Cortex of kidney (tissue), 1 donor: ENCODE measurements at places on chromosomes 6 and 20.

DNA sequence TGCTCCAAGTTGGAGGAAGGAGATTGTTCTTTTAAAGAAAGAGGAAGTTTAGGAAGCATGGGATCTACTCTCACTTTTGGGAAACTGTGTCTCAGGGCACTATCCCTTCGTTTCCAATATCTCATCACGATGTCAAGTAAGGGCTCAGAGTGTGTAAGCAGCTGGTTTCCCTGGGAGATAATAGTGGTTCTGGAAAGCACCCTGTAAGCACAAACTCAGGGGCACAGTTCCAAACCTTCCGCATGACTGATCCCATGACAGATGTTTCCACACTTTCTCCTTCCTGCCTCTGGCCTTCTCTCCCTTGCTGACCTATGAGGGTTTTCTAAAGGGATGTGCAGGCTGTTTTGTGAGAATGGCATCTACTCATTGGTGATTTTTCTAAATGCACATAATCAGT lies 33.9 kb downstream of the ADTRP start:
- no peak for DNase-seq

DNA sequence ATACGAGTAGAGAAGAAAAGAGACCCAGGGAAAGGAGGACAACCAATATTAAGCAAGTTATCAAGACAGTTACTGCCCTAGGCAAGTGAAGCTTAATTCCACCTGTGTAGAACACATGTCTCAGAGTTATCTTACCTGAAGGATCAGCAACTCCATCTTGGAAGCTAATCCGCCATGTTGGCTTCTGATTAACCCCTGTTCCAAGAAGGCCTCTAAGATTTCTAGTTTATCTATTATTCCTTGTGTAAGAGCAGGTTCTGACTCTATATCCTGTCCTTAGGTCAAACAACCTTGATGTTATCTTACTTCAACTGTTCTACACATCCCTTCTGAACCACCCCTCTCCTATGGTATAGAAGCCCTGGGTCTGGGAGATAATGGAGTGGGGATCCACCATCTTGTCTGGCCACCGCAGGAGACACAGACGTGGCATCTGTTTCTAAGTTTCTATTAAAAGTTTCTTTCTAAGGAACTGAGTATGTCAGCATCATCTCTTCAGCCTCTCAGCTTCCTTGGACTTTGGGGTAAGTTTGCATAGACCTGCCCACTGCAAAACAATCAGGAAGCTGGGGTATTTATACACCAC lies 27.7 kb upstream of the PTPN1 start:
- no peak for DNase-seq

DNA sequence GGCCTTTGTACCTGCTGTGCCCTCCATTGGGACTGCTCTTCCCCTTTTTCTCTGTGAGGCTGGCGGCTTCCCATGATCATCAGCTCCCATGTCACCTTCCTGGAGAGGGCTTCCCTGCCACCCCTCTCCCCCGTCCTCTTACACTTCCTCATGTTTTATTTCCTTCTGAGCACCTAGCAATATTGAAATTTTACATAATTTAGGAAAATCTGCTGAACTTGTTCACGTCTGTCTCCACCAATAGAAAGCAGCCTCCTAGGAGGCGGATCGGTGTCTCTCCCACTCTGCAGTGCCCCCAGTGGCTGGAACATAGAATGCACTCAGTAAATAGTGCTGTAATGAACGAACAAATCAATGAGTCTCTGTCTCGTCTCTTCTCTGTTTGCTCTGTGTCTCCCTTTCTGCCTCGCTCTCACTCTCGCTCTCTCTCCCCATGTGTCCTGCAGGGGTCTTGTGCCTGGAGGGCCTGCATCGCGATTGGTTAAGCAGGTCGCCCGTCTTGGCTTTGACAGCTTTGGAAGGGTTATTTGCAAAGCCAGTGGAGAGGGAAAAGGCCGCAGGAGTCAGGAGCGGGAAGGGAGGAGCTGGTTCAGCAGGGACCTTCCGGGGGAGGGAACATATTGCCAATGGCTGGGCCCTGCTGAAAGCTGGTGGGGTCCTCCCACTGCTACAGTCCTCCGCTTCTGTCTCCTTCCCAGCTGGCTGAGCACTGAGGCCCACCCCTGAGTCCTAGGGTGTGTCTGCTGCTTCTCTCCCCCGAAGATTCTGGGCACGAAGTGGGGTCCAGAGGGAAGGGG lies 12.1 kb upstream of the OCSTAMP start:
- no peak for DNase-seq

DNA sequence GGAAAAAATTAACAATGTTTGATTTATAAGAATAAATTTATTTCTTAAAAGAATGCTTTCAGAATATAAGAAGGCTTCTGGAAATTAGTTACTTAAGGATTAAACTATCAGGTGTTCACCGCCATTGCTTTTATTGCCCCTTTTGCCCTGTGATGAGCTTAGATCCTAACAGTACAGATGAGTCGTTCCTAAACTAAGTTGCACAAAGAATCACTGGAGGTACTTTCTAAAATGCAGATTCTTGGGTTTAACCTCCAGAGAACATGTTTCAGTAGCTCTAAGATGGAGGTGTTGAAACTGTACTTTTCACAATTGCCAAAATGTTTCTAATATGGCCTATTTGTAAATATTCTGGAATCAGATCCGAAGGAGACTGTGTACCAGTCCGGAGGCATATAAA lies 211.9 kb downstream of the GMDS start:
- no peak for DNase-seq

- no peak for DNase-seq
These were observed 146.9 kb downstream of the PDE10A start for GRCh38 chr6:165515963-165516624.

DNA sequence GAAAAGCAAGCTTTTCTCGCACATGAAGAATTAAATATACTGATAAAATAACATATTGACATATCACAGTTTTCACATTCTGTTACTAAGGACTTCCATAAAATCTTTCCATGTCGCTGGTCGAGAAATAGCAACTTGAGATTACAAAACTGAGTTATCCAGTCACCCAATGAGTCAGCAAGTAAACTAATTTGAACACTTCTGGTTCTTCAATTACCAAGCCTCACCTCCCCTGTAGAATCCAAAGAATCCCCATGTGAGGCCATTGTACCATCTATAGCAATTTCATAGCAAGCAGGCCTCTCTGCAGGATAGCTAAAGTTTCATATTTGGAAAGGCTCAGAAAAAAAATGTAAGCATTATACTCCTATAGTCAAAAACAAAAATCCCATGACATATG lies 87.3 kb downstream of the PKHD1 start:
- DNase-seq: no peak

GRCh38 chr6:78489874-78490273 lies 377.5 kb upstream of the IRAK1BP1 start:
- DNase-seq: no peak

DNA sequence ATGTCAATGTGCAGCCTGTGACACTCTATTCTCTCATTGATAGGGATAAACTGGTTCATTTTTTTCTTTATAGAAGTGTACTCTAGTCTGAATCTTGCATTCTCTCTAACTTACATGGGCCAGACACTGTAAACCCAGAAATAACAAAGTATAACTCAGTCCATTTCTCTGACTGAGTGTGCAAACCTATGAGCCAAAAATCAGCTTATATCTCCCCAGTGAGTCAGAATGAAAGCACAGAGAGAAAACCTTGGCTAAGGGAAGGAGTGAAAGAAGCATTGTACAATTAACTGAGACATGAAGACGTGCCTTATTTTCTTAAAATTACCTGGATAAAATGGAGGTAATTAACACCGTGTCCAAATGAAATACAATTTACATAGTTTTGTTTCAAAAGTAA lies 436.9 kb upstream of the IMPG1 start:
- no peak for DNase-seq

DNA sequence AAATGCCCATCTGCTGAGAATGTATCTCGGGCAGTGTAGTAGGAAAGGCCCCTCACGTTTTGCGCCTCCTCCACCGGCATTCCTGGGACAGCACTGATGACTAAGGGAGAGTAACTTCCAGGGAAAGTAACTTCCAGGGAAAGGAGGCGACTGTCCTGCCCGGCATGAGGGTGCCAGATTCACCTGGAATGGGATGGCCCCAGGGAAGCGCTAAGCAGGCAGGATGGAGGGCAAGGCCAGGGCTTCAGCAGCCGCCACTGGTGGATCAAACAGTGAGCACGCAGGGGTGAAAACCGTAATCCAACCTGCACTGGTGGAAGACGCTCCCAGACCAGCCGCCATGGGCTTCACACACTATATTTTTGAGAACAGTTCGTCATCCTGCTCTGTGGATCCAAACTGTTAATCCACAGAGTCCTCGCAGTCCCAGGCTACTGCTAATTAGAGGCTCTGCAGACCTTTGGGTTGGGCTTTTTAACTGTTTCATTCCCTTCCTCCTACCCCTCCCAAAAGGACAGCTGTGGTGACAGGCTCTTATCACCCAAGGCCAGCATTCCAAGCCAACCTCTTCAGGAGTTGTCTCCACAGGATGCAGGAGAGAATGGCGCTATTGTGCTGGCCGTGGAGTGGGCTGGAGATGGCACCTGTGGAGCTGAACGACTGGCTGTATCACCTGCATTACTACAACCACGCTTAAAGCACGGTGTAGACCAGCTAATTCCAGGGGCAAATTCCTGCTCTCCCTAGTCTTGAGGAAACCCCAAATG lies 178.9 kb downstream of the DLL1 start:
- DNase-seq: no peak

GRCh38 chr6:7311917-7312615 lies 933 bp downstream of the SSR1 start:
- no peak for DNase-seq

- no peak for DNase-seq
These were observed 592.4 kb downstream of the RFPL4B start for GRCh38 chr6:112939563-112939962.

GRCh38 chr6:43644940-43645612 lies at the start of gene RSPH9:
RSPH9 (plus strand) TSS chr6:43645036; CDS start chr6:43645099, 63 bp downstream.
- no peak for DNase-seq

DNA sequence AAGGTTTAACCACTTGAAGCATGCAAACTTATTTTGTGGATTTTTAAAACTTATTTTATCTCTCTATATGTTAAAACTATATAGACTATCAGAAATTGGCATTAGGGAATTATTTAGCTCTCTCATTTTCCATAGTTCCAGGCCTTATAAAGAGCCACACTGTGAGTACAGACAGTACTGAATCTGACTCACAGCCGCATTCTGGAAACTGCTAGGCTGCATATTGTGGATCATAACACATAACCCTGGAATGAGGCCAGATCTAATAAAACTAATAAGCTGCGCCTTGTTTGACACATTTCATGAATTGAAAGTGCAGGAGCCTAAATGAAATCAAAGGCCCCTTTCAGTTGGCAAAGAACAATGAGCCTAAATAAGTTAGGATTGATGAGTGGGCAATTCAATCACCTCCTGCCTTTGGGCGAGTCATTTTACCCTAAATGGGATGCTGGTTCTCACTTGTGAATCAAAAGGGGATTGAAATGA lies 308.4 kb downstream of the PACRG start:
- DNase-seq: no peak

GRCh38 chr20:54174457-54175175 lies 830 bp upstream of the CYP24A1 start:
- DNase-seq: no peak

DNA sequence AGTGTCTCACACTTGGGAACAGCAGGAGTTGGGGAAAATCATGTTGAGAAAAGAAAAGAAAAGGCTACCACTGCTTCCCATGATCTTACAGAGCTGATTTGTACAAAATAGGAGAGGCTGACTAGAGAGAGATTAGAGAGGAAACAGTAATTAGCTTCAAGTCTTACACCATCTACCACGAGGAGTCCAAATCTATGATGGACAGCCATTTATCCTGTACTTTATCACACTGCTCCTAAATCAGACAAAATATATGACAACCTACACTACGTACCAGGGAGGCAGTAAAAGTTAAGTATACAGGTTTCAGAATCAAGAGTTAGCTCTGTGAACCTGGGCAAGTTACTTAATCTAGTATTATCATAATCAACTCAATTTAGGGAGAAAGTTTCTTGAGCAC lies 38.0 kb downstream of the RARS2 start:
- DNase-seq: no peak

DNA sequence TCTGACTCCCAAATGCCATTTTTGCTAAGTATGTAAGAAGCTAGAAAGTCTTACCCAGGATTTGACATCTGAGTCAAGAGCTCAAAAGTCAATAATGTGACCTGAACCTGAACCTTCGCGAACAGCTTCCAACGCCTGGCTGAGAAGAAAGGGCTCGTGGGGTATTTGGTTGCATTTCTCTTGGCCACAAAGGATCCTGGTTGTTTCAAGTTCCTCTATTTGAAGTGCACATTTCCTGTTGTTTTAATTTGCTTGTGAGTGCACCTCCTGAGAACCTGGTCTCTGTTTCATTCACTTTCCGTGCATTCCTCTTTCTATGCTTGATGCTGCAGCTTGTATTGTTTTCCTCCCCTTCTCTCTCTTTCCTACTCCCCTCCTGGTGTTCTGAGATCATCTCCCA lies 212.5 kb downstream of the FOXA2 start:
- no peak for DNase-seq

DNA sequence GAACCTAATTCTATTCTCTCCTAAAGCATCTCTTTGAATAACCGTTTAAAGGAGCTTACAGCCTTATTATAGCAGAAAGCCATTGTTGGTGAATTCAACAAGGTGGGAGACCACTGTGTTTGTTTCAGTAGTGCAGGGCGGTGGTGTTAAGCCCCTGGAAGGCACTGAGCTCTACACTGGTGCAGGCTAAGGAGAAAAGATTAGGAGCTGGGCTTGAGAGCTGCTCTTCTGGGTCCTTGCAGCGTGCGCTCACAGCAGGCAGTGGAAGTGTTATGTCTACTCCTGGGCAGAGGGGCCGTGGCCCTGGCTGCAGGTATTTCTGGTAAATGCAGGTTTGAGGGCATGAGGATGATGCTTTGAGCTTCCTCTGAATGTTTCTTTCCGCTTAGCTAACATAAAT lies 361.2 kb downstream of the RNF144B start:
- DNase-seq: no peak

- no peak for DNase-seq
These were observed 395 bp downstream of the NELFE start for GRCh38 chr6:31958412-31958740.

DNA sequence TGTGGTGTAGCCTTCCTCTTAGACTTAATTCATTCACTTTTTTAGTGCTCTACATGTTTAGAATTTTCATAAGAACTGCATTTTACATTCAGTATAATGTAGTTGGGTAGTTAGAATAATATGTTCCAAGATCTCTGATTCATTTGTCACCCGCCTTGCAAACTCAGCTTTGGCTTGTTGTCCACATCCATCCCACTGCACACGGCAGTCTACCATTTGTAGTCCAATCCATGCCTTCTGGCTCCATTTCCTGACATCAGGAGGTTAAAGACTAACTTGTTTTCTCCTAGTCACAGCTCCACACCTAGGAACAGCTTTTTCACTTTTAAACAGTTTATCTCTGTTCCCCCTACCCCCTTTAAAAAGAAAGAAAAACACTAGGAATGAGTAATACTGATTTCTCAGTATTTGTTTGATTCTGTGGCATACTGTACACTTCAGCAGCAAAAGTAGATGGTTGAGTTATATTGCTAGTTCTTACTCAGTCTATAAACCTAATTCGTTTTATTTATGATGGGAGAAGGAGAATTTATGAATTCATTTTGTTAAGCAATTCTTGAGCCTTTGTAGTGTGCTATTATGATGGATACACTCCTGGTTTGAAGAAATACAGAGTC lies 180.9 kb downstream of the ARID1B start:
- no peak for DNase-seq

- no peak for DNase-seq
These were observed 34.4 kb downstream of the ADGRG6 start for GRCh38 chr6:142336183-142336582.
